ENCODE measurements at places on chromosomes 7 and 10.
A peak's percentile ranks its signal among the peaks of the same experiment; 100 is the strongest.

- peak; percentile 62 for DNase-seq
These were observed 22.4 kb downstream of the STN1 start for GRCh38 chr10:103895411-103896186.

DNA sequence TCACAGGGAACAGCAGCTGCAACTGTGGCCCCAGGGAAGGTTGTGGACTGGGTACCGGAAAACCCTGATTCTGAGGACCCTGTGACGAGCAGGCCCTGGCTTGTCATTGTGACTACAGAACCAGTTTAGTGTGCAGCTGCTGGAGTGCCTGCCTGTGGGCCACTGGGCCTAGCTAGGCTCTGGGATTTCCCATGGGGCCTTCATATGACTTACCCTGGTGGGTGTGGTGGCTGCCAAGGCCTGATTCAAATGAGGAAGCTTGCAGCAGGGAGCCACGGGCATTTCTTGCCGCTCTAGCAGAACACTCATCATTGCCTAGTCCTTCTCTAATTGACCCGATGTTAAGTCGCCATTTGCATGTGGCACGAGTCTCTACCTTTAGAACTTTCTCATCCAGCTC lies 14.7 kb upstream of the CAMK2G start:
- peak; percentile 77 for DNase-seq

DNA sequence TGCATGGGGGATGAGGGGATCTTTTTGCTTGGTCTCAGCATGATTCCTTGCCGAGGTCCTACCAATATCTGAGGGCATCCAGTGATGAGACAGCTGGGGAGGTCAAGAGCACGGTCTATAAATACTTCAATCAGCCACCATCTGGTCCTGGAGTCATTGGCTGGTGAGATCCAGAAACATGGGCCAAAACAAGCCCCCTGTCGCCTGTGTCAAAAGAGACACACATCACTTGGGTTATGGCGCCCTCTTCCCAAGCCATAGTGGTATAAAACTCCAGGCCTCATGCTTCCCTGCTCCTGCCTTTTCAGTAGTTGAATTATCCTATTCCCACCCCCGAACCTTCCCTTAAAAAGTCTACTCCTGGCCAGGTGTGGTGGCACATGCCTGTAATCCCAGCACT lies 60.9 kb downstream of the SLC35B4 start:
- no peak for DNase-seq

DNA sequence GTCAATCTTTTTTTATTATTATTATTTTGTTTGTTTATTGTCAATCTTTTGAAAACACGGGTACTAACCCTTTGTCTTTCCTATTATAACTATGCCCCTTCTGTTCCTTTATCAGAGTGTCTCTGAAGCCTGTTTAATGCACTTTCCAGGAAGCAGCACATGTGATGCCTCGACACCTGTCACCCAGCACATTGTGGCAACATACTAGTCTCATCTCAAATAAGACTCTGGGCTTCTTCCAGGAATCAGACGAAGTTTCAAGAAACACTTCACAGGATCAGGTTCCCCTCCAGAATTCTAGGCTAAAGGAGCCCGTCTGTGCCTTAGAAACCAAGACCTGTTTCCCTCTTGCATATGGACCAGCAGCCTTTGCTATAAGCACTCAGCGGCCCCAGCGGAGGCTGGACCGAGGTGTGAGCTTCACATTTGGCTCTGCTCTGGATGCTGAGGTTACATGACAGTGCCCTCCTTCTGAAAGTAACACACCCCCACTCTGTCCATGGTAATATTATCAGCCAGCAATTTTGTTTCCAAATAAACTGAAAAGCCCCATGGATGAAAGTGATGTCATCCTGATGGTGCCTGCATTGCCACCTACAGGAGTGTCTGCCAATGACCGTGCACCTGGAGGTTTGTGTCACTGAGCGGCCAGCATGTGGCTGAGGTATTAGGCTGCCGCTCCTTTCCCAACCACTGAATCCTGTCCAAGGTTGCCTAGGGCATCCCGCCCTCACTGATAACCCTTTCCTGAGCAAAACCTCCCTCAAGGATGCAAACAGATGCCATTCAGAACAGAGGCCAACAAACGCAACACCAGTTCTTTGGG lies 38.1 kb downstream of the MKI67 start:
- no peak for DNase-seq

- no peak for DNase-seq
These were observed 43.1 kb downstream of the BAIAP2L1 start for GRCh38 chr7:98357751-98358161.

GRCh38 chr10:25206693-25207414 lies 32.1 kb downstream of the GPR158 start:
- no peak for DNase-seq

DNA sequence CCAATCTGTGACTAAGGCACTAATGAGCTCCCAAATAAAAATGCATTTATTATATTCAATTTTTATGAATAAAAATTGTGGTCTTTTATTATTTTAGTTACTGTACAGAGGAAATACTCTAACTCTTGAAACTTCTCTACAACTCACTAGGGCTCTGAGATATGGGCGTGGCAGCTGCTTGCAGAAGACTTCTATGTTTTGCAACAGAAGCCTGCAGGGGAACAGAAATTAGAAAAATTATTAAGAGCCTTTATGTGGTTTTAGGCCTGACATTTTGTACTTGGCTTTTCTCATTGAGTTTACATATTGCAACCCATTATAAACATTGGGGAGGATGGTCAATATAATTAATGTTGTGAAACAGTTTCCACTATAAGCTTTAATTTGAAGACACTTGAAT lies 581.4 kb downstream of the TNS3 start:
- DNase-seq: no peak

DNA sequence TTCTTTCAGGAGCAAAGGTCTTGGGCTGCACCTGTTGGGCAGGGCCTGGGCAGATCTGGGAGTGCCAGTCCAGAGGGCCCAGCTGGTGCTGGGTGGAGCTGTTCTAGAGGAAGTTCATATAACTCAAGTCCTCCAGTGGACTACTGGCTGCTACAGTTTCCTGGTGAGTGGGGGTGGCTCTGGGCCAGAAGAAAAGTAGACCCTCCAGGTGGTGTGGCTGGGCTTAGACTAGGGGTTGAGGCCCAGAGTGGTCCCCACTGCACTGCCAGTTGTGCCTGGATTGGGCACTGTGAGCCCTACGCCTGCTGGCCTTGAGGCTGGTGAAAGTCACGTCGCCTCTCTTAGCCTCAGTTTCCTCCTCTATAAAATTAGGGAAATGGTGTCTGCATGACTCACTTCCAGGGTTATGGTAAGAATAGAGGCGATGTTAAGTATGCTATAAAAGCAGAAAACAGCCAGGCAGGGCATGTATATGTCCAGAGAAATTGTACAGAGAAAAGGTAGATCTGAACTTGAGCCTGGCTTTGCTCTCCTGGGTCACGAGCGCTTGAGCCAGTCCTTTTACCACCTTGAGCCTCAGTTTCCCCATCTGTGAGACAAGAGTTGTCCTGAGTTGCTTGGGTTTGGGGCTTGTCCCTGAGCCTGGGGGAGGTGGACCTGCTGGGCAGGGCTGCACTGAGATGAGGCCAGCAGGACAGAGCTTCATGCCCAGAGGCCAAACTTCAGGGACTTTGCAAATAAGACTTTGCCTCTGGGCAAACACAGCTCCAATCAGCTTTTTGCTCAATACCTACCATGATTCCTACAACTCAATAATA lies 3.8 kb upstream of the CLDN3 start:
- DNase-seq: no peak

DNA sequence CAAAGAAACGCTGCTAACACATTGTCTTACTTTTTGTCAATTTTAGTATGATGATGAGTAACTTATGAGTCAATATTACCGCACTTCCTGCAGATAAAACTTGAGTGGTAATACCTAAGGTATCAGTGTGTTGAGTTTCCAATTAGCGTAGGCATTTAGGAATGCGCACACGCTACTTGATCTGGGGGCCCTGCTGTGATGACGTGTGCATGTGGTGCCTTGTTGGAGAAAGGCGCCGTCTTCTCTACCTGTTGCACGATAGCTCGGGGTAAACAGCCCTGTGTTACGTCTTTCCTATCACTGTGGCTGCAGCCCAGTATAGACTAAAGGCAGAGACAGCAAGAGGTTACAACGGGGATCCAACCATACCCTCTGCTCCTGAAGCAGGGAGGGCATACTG lies 476.8 kb upstream of the ADARB2 start:
- DNase-seq: no peak

DNA sequence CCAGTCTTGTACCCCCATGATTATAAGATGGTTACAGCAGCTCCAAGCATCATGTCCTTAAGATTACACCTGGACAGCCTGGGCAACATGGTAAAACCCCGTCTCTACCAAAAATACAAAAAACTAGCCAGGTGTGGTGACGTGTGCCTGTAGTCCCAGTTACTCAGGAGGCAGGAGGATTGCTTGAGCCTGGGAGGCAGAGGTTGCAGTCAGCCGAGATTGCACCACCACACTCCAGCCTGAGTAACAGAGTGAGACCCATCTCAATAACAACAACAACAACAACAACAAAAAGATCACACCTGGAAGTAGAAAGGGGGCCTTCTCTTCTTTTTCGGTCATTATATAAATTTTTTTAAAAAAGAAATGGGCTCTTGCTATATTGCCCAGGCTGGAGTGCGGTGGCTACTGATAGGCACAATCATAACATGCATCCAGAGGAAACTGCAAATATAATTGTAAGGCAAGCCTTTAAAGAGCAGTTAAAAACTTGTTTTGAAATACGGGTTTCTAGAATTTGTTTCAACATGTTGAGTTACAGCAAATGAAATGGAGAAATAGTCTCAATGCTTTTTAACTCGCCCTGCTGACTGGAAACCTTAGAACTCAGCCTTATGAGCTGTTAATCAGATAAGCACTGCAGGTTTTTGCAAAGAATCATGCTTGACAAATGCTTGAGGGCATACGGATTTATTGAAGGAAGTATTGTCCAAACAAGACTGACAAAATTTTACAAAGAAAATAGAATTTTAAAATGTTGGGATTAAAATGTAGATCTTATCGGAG lies 4.7 kb upstream of the ENTPD7 start:
- DNase-seq: no peak

DNA sequence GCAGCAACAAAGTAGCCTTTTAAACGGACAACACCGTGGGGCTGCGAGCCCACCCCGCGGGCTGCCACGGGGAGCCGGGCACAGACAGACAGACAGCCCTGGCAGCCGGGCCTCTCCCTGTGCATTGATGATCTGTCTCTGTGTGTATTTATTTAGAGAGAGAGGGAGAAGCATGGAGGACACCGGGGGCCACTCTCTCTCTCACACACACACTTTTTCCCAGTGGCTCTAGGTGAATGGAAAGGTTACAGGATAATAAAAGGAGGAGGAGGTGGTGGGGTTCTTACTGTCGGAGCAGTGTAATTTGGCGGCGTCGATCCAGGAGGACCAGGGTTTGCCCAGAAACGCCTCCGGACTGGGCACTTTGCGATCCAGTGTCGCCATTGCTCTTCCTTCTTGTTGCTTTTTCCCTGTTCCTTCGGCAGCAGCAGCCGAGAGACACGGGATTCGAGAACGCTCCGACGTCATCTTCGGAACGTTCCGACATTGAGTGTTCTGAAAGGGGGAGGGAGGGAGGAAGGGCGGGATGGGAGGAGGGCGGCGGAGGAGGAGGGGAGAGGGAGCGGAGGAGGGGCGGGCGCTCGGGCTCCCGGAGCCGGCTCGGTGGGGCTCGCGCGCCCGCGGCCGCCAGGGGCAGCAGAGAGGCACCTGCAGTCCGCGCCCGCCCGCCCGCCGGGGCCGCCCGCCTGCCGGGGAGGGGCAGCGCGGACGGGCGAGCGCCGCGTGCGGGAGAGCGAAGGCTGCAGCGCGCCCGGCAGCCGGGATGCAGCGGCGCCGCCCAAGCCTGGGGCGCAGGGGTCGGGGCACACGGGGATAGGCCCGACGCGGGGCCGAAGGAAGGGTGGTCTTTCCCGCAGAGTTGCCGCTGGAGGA lies at the start of gene ATXN7L1:
Gene ATXN7L1, minus strand, starts transcription at position 509 of the 873 bp plus-strand sequence. Its CDS starts 41 bp downstream, at position 468.
- peak; percentile 95 for DNase-seq

GRCh38 chr7:2048006-2048405 lies 184.7 kb downstream of the MAD1L1 start:
- peak; percentile 14 for DNase-seq

DNA sequence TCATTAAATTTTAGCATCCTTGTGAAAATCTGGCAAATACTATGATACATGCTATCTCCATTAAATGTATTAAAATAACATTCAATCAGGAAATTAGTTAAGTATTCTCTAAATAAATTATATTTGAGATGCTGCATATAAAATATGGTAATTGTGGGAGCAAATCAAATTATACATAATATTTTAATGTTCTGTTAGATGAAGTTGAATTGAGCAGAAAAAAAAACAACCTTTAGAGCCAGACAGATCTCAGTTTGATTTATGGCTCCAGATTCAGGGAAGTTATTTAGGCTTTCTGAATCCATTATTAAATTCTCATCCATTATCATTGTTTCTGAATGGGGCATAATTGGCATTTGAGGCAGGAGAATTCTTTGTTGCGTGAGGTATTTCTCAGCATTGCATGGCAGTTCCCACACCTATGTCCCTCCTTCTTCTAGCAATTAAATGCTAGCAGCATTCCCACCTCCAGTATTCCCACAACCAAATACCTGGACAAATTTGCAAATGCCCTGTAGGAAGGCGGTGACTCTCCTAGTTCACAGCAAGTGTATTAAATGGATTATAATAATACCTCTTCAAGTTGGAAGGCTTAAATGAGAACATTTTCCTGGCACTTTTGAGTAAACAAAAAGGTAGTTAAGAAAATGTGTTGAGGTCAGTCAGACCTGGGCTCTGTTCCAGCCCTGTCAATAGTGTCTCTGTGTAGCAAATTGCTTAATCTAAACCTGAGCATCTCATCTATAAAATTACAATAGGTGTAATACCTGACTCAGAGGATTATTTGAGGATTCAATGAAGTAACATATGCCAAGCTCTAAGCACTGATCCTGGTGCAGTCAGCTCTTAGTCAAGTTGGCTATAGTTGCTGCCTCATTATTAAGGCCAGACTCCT lies 108.9 kb downstream of the RNLS start:
- no peak for DNase-seq

GRCh38 chr7:17952387-17952786 lies 12.1 kb upstream of the SNX13 start:
- DNase-seq: no peak

GRCh38 chr10:130378556-130379400 lies 242.6 kb downstream of the GLRX3 start:
- DNase-seq: no peak

GRCh38 chr10:25701652-25702051 lies 232.4 kb upstream of the MYO3A start:
- DNase-seq: no peak

DNA sequence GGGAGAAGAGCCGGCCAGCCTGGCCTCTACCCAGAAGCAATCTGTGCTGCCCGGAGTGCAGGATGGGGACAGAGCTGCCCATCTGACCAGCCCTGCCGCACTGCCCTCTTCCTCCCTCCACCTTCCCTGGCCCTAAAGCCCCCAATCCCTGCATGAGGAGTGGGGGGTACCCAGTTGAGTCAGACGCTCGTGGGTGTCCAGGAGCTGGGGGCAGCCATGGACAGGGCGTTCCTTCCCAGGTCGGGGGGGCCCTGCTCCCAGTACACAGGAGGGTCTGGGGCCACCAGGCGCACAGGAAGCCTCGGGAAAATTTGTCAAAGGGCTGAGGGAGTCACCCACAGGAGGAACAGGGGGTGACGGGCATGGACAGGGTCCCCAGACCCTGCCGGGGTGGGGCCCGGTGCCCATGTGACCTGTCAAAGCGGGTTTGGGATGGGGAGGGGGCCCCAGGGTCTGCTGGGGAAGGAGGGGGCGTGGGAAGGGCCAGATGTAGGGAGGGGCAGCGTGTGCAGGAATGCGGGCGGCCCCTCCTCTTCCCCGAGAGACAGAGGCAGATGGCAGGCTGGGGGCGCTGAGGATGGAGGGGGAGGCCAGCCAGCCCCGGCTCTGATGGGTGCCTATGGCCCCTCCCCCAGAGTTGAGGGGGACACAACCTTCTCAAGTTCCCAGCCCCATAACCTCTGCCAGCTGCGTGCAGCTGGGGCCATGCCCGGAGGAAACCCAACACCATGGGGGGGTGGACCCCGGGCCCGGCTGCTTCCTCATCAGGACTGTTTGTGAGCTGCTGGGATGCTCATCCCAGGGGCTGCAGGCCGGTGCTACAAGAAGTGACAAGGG lies 21.5 kb upstream of the GRIFIN start:
- DNase-seq: peak; percentile 54

Measured in right cardiac atrium (tissue), 5 donors.